B cell (primary cell): ENCODE measurements at places on chromosomes 4 and X. TPM values are rescaled to one million over a fixed set of nuclear protein-coding genes. Genes with fewer than 3 reads are reported as not detected.

DNA sequence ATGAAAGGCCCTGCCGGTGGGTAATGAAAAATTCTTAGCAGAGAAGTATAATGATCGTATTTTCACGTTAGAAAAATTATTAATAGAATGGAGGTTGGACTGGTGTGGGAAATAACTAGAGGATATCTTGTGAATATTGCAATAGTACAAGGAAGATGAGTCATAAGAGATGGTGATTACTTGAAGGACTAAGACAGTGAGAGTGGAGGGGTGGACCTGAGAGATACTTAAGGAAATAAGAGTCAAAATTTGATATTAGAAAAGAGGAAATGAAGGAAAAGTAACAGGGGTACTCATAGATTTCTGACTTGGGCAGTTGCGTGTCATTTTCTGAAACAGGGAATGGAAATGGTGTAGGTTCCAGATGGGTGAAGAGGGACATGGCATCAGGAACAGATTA, 1.7 kb upstream of the USP53 start:
- DNase-seq: no peak

DNA sequence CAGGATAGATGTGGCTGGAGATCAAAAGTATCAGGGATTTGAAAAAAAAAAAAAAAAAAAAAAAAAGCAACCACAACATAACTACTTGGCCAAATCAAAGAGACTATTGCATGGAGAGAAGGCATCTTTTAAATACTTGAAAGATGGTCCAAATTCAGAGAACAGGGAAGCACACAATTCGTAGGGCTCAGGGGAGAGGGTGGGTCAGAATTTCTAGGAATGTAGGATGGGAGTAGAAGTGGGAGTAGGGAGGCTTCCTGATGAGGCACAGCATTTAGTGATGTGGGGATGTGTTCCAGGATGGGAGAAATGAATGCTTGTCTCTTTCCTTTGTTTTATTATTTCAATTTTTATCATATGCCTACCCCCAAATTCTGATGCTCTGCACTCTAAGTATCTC, 36.3 kb downstream of the RTL3 start:
- DNase-seq: no peak

GRCh38 chrX:109878236-109878635, 124.7 kb upstream of the TMEM164 start:
- DNase-seq: no peak

GRCh38 chrX:149267878-149268813, 237.0 kb downstream of the IDS start:
- no peak for DNase-seq

GRCh38 chr4:145098675-145099037, 545 bp downstream of the ABCE1 start:
- no peak for DNase-seq

GRCh38 chr4:116603096-116603495, 482.3 kb downstream of the TRAM1L1 start:
- no peak for DNase-seq

DNA sequence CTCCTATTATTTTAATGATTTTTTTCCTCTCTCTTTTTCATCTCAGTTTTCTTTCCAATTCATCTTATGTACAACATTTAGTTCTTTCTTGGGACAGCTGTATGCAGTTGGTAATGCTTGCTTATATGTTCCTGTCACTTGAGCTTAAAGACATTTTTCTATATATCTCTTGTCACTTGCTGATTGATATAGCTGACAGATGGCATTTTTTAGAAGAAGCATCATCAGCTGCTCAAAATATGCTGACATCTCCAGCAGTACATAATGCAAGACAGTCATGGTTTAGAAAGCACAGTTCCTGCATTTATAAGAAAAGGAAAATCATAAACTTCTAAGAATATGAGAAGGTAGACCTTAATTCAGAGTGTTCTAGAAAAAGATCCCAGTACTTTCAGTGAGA, 56.5 kb downstream of the DCAF8L1 start:
- DNase-seq: no peak

SEPSECS gene
- 16.3 and 17.0 TPM in 2 replicates for total RNA-seq

SLC34A2 gene
- not detected in 2 replicates for total RNA-seq

SEL1L3 gene
- 280 and 291 TPM in 2 replicates for total RNA-seq
